ENCODE measurements at places on chromosomes 13 and 19.

- peak; percentile 89 for DNase-seq
Measured at GRCh38 chr19:48325265-48325910, at the start of gene EMP3. Gene EMP3 (plus strand): TSS chr19:48325552. CDS start chr19:48326845, 1,293 bp downstream.

DNA sequence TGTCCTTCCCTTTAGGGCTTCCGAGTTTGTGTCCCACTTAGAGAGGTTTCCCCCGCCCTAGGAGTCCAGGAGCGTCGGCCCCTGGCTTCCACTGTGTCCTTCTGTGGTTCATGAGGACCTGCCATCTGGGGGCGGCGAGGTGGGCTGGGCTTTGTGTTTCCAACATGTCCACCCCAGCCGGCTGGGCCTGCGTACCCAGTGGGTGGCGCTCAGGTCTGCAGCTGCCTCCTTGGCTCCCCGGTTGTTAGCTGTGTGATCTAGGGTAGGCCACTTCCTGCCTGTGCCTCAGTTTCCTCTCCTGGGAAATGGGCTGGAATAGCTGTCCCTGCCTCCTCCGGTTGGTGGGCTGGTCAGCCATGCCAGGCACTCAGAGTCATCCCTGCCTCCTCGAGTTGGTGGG is 28.4 kb downstream of the KDM4B start:
- DNase-seq = no peak

DNA sequence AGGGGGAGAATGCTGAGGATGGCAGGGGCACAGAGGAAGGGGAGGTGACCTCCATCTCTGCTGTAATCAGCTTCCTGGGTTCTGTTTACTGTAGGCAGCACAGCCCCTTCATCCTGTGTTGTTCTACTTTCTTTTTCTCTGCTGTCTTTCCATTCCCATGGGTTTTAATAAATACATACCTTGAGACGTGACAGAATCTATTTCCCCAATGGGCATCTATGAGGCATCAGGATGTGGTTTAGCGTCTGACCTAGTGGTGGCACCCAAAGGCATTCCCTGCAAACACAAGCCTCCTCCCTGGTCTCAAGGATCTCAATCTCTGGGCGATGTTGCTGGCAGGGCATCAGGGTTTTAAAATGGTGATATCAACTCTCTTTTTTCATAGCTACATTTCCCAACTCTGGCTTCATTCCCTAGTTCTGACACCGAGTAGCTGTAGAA is 60.8 kb downstream of the ALOX5AP start:
- peak; percentile 28 for DNase-seq

DNA sequence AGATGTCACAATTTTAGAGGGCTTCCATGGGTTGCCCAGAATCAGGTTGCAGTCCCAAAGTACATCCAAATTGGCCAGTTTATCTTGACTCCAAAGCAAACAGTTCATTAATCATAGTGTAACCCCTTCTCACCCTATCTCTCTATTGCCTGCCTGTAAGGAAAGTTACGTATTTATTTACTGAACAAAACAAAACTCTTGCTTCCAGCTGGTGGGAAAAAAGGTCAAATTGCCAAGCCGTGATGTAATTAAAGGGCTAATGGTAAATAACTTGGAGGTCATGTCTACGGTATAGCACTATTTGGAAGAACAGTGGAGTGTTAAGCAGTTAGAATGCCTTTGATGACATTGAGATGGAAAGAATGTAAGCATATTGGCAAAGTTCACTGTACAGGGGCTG is 214.0 kb downstream of the DLEU7 start:
- DNase-seq = no peak

DNA sequence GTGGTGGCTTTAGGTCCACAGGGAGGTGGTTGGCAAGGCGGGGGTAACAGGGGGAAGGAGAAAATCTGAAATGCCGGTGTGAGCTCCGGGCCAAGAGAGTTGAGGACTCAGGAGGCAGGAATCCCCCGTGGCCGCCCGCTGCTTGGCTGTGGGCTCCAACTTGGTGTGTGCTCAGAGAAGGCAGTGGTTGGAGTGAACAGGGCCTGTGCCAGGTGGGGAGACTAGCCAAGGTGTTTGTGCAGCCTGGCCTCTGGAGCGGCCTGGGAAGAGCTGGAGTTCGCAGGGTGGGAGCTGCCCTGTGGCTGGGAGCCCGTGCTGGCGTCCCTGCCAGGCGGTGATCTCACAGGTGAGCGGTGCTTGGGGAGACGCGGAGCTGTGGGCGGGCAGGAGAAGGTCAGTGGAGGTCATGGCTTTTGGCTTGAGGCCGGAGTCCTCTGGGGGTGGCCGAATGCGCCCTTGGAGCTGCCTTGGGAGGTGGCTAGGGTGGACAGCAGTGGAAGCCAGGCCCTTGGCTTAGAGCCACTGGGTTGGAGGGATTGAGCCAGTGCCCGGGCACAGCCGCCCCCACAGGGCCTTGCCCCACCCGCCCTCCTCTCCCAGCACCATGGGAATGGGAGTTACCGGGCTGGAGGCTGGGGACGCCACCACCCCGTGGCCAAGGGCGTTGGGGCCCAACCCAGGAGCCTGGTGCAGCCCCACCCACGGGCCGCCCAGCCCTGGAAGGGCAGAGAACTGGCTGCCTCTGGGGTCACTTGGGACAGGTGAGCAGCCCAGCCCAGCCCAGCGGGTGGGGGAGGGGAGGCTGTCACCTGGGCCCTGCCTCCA is 7.1 kb upstream of the CIRBP start:
- DNase-seq = no peak
